ENCODE measurements at places on chromosomes 3 and 15.

- DNase-seq, result no peak
These were observed 387.4 kb downstream of the EPHA6 start for GRCh38 chr3:97201814-97202213.

DNA sequence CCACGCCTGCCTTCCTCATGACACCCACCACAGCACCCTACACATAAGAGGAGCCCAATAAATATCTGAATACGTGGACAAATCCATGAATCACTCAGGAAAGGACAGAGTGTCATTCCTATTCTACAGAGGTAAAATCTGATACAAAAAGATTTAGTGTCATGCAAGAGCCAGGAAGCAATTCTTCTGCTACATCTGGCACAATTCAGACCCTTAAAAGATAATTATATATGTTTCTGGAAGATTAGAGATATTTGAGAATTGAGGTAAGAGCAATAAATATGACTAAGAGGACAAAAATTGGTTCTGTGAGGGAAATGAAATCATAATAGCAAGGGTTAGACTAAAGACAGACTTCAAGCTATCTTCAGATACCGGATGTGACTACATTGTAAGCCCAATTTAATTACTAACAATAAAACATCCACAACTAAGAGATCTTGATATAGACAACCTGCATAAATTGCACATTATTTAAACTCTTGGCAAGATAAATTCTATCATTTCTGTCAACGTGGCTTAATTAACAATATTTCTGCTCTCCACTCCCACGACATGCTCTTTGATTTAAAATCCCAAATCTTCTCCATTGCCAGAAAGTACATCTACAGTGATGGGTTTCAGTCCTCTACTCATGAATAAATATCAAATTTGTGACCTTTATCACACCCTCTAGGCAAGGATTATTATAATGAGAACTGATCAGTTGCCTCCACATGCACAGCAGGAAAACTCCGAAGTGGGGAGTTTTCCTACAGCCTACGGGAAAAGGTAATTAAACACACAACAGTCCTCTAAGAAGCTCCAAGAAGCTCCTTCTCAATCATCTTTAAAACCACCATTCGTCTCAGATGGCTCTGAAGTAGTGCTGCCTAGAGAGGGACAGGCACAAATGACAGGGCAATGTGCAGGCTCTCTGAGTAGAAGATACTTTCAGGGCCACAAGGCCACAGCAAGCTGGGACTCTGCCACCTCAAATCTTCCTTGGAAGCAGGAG, 32.6 kb downstream of the MB21D2 start:
- DNase-seq, result no peak

GRCh38 chr3:143271136-143271535, 151.6 kb downstream of the CHST2 start:
- DNase-seq, result no peak

DNA sequence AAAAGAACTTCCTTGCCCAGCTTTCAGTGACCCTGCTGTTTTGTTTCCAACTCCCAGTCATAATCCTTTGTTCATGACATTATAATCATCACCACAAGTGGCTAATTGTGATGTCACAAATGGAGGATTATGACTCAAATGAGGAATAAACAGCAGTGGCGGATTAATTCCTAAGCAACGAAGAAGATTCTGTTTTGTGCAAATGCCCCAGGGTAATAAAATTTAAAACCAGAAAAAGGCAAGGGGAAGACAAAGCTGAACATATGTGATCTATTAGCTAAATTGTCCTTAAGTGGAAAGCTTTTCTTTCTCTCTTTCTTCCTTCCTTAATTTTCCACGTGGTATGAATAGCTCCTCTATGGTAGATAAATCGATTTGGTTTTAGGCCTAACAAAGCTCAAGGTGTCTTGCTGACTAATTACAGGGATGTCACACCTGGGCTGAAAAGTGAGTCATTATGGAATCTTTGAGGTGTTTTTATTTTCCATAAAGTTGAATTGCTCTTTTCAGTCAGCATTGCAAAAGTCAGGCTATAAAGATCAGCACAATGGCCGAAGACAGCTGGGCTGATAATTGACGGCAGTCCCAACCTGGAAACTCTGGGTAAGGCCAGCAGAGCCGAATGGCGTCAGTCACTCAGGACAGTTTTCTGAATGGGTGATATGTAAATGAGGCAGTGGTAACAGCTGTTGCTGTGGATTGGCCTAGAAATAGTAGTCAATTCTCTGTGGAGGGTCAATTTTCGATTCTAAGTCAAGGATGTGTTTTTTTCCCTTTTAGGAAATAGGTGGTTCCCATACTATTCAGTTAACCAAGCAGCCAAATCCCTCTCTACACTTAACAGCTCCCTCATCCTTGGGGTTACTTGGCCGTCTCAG, 121.5 kb downstream of the PTPRG start:
- DNase-seq, result no peak

DNA sequence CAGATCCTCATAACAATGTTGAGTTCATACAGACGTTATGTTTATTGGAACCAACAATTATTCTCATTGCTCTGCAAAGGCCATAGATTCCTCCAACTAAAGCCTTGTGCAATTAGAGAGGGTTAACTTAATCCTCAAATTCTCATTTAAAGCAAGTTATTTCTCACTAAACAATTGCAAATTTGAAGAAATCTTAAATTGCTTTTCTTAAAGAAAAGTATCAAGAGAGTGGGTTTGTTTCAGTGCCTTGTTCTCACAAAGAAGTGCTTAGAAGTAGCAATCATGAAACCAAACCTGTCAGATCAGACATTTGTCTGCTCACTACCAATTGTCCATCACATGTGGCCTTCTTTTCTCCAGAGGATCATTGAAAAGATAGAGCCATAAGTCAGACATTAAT, 124.8 kb downstream of the KCNH8 start:
- no peak for DNase-seq

- DNase-seq, result no peak
These were observed 57.0 kb upstream of the COL6A6 start for GRCh38 chr3:130459944-130460343.

DNA sequence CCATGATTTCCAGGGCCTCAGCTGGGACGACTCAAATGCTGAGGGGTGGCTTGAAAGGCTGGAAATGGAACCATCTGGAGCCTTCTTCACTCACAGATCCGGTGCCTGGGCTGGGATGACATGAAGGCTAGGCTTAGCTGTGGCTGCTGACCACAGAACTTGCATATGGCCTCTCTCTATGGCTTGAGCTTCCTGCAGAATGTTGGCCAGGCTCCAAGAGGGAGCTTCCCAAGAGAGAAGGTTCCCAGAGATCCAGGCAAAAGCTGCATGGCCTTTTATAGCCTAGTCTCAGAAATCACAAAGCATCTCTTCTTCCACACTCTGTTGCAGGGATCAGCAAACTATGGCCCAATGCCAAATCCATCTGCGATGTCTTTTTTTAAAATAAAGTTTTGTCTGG, 44.8 kb downstream of the GATM start:
- no peak for DNase-seq

GRCh38 chr15:53522991-53523390, 236.5 kb downstream of the WDR72 start:
- no peak for DNase-seq

GRCh38 chr3:69240651-69241568, 118.5 kb upstream of the LMOD3 start:
- DNase-seq, result no peak

DNA sequence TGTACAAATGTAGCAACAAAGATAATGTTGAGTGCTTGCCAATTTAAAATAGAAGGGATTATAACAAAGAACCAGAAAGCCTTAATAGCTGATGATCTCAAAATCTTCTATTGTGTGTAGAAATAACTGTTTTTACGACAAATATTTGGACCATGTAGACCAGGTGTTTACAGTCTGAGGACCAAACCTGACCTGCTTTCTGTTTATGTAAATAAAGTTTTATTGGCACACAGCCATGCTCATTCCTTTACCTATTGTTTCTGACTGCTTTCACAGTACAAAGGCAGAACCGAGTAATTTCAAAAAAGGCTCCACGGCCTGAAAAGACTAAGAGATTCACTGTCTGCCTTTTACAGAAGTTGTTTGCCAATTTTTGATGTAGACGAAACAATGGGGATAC, 91.8 kb downstream of the GOLIM4 start:
- DNase-seq, result no peak

DNA sequence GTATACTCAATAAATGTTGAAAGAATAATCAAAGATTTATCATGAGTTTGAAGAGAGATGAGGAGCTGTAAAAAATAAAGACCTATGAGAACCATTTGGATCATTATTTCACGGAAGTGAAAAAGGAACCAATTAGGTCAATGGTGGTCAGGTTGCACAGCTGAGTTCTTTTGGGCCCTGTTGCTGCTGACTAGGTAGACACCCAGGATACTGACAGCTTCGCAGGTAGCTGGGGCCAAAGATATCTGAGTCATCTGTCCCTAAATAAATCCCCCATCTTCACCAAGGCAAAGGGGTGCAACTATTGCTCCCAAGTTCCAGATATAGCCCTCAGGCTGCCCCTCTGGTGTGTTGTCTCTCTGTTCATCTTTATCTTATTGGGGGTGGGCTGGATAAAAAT, 5.0 kb upstream of the ARL14 start:
- no peak for DNase-seq

DNA sequence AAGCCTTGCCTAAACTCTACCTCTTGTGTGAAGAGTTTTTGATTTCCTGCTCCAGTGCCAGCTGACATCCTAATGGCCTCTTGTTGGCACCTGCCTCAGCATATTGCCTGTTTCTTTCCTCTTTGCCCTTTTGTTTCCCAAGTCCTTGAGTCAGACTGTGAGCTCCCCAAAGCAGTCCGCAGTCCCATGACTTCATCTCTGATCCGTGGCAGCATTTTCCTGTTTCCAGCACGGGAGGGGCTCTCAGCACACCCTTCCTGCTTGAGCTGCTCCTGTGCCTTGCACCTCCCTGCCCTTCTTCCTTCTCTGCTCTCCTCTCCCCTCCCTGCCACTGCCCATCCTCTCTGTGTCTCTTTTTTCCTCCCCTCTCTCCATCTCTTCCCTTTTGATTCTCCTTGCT, 179.6 kb downstream of the EPHB1 start:
- no peak for DNase-seq

GRCh38 chr15:63221346-63221745, 31.9 kb downstream of the RAB8B start:
- no peak for DNase-seq

- no peak for DNase-seq
These were observed 2.3 kb upstream of the CLK3 start for GRCh38 chr15:74613089-74613952.

GRCh38 chr3:65344444-65344843, 656.6 kb upstream of the ADAMTS9 start:
- no peak for DNase-seq

DNA sequence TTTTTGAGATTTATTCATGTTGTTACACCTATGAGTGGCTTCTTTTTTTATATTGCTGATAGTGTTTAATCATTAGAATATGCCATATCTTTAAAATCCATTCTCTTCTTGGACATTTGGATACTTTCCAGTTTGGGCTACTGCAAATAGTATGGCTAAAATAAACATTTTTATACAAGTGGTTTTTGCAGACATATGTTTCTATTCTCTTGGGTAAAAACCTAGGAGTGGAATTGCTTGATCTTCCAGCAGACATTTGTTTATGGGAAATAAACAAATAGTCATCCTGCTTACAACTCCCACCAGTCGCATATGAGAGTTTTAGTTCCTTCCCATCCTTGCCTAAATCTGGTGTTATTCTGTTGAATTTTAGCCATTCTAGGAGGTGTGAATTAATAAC, 193.1 kb downstream of the ALCAM start:
- no peak for DNase-seq

DNA sequence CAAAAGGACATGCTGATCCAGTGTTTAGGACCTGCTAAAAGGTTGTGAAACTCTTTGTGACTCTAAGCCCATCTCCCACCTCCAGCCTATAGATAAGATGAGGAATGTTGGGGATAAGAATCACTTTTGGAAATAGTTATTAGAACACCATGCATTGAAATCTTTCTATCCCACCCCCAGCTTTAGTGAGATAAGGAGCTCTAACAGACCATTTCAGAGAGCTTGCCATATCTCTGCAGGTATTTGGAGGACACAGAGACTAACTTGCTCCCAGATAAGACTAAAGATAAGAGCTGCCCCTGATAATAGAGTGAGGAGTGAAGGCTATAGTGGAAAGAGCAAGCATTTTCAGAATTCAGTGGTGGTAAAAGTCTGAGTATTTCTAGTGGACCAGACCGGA, 53.1 kb upstream of the GNB4 start:
- no peak for DNase-seq

GRCh38 chr3:5754602-5755001, 567.1 kb downstream of the EDEM1 start:
- no peak for DNase-seq

- no peak for DNase-seq
These were observed 111.2 kb upstream of the RPL32 start for GRCh38 chr3:12952343-12953200.

- DNase-seq, result no peak
These were observed 7.1 kb downstream of the CPLX3 start for GRCh38 chr15:74833376-74834107.

GRCh38 chr3:127209840-127210653, 17.1 kb downstream of the PRR23E start:
- DNase-seq, result no peak

GRCh38 chr3:194714564-194714963, 28.9 kb downstream of the FAM43A start:
- DNase-seq, result no peak

DNA sequence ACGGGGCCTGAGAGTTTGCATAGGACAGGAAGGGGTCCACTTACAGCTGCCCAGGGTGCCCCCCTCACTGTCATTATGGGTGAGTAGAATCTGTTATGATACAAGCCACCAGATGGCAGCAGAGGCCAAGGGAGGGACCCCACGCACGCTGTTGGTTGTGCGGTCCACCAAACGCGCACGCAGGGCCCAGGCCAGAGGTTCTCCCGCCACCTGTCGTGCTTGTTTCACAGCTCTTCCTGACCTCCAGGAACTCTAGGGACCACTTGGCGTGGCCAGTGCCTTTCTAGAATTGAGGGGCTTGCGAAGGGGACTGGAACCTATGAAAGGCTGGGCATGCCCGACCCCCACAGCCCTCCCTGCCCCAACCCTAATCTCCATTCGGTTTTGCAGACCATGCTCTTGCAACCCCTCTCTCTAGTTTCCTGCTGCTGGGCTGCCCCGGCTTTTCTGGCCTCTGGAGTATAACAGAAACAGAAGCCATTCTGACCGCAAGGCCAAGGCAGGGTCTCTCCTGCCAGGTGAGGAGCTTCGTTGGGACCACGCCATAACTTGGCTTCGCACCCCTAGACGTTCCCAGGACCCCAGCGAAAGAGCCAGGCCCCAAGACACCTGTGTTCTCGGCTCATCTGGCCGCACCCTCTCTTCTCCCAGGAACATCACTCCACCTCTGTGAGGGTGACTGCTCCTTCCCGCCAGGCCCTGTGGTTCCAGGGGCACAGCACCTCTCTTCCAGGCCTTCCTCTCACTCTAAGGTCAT, 46.0 kb downstream of the ALDH1L1 start:
- peak; percentile 62 for DNase-seq

GRCh38 chr3:197002701-197003454, 26.7 kb downstream of the MELTF start:
- peak; percentile 83 for DNase-seq

GRCh38 chr15:40693904-40694687, 878 bp upstream of the RAD51 start:
- DNase-seq, result peak; percentile 24

DNA sequence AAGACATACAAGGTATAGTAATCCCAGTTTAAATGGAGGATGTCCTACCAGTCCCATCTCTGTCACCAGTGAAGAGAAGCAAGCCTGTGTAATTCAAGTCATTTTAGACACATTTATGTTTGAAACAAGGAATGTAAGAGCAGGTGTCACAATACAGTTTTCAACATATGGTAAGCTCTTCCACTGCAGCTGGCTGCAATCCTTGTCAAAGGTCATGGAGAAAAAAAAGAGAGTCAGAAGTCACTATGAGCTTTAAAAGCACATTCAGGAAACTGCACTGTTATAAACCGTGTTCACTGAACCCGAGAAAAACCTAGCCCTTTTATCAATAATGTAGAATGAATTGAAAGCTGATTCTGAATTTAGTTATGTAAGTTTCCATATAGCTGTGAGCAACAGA, 206.4 kb downstream of the NAALADL2 start:
- DNase-seq, result no peak

All from activated T-cell treated with anti-CD3 and anti-CD28 coated beads, Interleukin-2, amount 50 U/mL, for 48 hours (primary cell).